Jurkat, Clone E6-1 (cell line): ENCODE measurements at places on chromosomes 7 and 10.

GRCh38 chr10:89122433-89123051 lies 84.6 kb downstream of the CH25H start:
- DNase-seq, result no peak

GRCh38 chr10:130128062-130128781 lies 8.0 kb upstream of the GLRX3 start:
- no peak for DNase-seq

DNA sequence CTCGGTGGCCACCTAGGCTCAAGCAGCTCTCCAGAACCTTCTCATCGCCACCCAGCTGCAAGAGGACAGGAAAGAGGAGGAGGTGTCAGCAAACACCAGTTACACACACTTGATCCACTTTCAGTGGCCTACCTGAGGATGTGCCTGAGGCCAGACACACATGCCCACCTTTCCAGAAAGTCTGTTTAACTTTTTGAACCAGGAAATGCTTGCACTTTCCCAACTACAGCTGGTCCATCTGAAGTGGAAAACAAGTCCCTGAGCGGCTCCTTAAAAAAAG lies 15.7 kb upstream of the CYREN start:
- DNase-seq, result no peak

GRCh38 chr7:87575521-87575920 lies 25.2 kb downstream of the ABCB1 start:
- DNase-seq, result no peak

- no peak for DNase-seq
Measured at GRCh38 chr10:72085864-72086465, 2.4 kb downstream of the SPOCK2 start.

GRCh38 chr7:85447004-85447403 lies 260.1 kb upstream of the SEMA3D start:
- DNase-seq, result no peak

DNA sequence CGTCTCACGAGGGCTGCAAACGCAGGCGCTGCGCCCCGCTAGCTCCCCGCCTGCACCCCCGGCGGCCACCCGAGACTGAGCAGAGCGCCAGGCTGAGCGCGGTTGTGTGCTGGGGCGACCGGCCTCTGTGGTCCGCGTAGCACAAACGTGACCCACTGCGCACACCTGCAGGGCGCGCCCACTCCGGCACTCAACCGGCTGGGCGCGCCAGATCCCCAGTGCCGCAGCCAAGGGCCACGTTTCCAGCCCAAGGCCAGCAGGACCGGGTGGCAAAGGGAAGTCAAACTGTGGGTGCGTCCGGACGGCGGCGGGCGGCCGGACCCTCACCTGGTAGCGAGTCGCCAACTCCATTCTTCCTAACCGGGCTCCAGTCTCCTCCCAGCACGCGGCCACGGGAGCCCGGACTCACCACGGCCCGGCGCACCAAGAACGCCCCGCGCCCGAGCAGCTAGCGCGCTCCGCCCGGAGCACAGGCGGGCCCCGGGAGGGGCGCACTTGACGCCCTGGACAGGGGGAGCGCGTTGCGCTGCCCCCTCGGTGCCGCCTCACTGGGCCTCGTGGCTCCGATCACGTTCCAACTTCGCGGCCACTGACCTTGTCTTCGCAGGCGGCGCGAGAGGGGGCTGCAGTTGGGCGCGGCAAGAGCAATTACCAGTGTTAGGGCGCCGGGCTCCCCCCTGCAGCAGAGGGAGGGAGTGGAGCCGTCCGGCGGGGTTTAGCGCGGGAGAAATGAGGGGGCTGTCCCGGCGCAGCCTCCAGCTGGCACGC lies at the start of gene CDCA7L:
CDCA7L (minus strand) TSS at position 446 of the 768 bp plus-strand sequence; CDS start at position 351, 95 bp downstream.
- peak; percentile 75 for DNase-seq

DNA sequence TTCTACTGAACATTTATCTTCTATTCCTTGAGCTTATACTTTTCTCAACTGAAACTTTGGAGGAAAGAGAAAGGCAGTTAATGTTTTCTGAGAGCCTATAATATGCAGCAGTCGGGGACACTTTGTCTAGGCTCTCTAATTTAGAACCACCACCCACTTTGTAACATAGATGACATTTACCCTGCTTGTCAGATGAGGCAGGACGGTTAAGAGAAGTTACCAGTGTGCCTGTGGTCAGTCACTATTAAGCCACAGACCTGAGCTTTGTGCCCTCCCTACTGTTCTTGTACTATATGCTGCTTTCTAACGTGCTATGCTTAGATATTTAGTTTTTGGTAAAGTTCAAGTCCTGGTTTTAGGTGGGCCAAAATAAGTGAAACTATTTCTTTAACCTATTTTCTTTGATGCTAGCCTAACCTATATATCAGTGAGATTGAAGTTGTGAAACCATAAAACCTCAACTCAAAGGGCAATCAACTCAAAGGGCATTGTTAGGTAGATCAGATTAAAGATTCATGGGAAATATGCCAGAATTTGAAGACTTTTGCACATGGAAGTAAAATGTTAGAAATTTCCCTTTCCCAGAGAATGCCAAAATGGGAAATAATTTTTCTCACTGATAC lies 156.5 kb upstream of the AGR3 start:
- DNase-seq, result no peak

DNA sequence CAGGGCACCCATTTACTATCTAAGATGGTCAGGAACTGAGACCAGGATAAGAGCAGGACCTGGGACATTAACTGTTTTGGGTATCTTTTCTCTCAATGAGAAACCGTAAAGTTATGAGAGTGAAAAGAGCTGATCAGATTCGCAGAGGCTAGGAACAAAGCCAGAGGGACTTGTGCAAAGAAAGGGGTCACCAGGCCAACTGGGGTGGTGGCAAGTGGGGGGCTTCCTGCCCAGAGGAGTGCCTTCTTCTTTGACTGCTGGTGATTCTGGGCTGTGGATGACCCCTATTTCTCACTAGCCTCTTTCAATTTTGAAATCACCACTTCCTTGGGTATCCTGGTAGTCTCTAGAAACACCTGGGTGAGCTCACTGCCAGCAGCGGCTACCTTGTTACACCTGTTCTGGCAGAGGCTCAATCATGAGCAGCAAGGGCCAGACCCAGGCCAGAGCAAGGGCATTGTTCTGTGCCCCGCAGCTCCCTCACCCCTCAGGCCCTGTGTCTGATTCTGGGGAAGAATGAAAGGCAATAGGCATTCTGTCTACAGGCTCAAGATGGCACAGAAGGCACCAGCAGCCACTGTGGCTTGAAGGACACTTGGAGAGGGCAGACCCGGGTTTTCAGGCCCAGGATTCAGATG lies 999 bp downstream of the SFTPD start:
- no peak for DNase-seq

DNA sequence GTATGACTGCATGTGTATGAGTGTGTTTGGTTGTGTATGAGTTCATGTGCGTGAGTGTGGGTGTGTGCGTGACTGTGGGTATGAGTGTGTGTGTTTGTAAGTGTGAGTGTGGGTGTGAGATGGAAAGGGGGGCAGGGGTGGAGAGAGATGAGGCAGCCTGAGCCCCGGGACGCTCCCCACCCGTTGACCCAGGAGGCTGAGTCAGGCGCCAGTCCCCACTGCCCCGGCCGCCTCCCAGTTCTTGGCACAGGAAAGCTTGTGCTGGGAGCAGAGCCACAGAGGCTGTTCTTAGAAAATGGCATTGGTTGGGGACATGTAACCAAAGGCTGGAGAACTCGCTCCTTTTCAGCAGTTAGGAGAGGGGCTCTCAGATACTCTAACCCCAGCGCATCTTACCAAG lies 27.8 kb upstream of the NUB1 start:
- DNase-seq, result no peak

GRCh38 chr7:24283897-24284698 lies at the start of gene NPY:
Gene NPY, plus strand, starts transcription at chr7:24284190. Its CDS starts 1,051 bp downstream, at chr7:24285241.
- DNase-seq, result peak; percentile 42

DNA sequence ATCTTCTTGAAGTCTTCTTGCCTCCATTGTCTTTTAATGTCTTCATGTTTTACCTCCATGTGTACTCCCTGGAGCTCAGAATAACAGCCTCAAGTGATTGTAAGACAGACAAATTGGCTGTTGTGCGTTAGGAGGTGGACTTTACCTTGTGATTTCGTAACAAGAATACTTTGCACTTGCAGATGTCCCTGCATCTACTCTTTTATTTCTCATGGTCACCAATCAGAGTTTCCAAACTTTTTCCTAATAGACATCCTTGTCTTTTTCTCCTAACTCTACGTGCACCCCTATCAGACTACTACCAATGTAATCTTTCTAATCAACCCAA lies 172.3 kb downstream of the NRP1 start:
- no peak for DNase-seq

DNA sequence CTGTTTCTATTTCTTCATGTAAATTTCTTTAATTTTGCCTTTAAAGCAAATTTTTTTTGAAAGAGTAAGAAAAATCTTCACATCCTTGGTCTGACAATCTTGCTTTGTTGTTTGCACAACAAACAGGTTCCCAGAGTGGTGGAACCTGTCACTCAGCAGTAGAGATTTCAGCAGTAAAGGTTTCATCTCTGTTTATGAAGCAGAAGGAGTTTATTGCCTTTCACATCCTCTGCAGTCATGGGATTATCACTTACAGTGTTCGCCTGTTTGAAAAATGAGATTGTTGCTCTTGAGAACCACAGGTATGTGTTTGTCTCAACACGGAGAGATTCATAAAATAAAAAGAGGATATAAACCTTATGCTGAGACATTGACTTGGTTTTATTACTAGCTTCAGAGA lies 342.6 kb downstream of the IPMK start:
- DNase-seq, result no peak

DNA sequence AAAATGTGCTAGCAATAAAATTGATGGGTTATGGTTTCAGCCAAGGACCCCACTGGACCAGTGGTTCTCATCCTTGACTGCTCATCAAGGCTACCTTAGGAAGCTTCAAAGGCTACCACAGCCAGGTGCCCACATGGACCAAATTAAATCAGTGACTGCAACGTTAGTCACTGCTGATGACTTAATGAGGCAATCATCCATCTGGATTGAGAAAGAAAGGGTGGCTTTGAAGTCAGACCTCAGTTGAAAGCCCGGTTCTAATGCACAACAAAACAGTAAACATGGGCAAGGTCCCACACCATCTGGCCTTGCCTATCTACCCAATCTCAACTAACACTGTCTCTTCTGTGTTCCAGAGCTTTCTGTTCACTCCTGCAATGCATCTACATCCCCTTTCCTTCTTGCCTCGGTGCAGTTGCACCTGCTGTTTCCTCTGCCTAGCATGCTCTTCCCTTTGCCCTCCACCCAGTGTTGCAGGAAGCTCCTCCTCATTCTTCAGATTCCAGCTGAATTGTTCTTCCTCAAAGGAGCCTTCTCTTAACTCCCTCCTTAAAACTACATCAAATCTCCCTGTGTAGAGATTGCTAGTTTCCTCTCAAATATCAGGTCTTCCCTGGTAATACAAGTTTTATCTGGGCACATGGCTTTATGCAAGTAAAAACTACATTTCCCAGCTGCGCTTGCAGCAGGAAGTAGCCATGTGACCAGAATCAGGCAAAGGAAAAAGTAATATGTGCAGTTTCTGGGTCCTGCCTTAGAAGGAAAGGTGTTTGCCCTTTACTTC lies 10.3 kb upstream of the KCNK18 start:
- DNase-seq, result peak; percentile 17

DNA sequence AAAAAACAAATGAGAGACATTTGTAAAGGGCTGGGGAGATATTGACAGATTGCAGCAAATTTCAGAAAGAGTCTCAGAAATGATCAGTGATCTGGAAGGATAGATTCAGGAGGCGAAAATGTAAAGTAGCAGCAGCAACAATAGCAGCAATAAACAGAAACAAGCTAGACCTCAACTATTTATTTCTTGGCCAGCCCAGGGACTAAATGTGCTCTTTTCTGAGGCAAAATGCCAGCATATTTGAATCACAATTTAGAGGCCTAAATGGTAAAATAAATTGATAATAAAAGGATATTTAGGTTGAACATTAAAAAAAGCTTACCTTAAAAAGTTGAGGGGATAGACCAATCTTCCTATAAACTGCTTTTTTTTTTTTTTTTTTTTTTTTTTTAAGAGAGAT lies 134.6 kb upstream of the ITGB1 start:
- no peak for DNase-seq

DNA sequence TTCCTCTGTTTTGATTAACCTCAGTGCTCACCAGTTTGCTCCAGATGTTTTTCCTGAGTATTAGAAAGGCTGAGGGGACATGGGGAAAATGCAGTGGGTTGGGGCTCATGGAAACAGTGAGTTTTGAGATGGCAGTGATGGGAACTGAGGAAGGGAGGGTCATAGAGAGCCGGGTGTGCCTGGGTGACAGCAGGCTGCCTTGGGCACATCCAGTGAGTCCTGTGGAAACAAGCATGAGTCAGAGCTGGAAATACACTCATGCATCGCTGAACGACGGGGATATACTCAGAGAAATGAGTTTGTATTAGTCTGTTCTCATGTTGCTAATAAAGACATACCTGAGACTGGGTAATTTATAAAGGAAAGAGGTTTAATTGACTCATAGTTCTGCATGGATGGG lies 202.2 kb downstream of the TMEM178B start:
- DNase-seq, result no peak

DNA sequence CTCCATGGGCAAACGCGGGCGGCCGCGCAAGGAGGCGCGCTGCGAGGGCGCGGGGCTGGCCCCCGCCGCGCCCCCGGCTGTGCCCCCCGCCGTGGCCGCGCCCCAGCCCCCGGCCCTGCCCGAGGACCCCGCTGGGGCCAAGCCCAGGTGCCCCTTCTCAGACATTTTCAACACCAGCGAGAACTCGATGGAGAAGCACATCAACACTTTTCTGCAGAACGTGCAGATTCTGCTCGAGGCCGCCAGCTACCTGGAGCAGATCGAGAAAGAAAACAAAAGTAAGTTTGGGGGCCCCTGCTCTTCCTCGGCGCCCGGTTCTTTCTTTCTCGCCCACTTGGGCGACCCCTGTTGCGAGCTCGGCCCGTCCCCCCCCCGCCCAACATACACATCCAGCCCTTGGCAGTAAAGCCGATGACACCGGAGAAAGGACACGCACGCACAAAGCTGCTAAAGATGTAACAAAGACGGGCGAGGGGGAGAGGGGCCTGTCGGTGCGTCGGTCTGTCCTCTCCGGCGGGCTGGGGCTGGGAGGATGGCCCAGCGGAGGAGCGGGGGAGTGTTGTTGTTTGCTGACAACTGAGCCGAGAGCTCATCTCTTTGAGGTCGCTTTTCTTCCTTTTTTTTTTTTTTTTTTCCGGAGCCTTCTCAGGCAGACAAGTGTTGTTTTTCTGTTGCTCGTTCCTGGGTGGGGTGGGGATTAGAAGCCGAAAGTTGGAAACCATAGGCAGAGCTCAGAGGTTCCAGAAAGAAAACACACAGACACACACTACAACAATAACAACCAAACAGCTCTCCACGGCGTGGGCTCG lies 604 bp downstream of the MXI1 start:
- DNase-seq, result no peak

DNA sequence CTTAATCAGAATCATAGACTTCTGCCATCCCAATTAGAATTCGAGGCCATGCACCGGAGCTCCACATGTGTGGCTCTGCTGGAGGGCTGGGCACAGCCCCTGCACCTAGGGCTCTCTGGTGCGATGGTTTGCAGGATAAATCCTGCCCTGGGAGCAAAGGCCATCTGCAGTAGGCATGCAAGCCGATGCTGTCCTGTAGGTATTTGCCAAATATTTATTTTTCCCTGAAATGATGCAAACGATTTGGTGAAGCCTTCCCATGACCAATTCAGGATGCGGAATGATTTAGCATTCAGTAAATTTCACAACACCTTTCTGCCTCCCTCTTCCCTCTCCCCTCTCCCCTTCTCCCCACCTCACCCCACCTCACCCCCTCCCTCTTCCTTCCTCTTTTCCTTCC lies 170.6 kb downstream of the EBF3 start:
- no peak for DNase-seq
